ENCODE measurements at places on chromosomes 7 and 10.

GRCh38 chr10:93074147-93074596 is 479 bp downstream of the CYP26A1 start:
- no peak for DNase-seq

GRCh38 chr10:35843524-35844181 is 201.6 kb upstream of the FZD8 start:
- DNase-seq, result no peak

GRCh38 chr10:30529373-30529998 is 95.5 kb downstream of the MAP3K8 start:
- no peak for DNase-seq

GRCh38 chr7:65946904-65947303 is 35.1 kb downstream of the GUSB start:
- peak; percentile 60 for DNase-seq

DNA sequence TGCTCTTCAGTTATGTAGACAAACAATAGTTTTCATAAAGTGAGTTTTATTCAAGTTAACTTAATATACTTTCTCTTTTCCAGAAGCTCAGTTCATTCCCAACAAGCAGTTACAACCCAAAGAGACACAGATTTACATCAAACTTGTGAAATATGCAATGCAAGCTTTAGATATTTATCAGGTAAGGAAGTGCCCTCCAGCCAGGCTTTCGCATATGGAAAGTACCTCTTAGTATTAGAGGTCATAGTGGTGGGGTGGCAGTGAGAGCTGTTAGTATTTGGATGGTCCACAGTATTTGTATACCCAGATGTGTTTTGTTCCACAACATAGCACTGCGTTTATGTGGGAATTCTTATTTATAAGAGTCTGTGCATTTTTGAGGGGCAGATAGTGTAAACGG is 32.1 kb downstream of the TRRAP start:
- no peak for DNase-seq

DNA sequence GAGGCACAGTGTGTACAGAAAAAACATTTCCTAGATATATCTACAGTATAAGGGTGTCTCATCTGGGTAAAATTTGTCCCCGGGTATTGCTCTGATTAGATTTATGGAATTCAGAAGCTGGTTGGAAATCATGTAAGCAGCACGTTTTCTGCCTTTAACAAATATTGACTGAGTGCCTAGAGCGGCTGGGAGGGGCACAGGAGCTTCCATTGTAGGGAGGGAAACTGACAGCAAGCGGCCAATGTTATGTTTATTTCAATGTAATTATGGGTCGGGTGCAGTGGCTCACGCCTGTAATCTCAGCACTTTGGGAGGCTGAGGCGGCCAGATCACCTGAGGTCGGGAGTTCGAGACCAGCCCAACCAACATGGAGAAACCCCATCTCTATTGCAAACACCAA is 4.4 kb upstream of the RFC2 start:
- DNase-seq, result no peak

GRCh38 chr7:153529651-153530165 is 522.5 kb upstream of the DPP6 start:
- DNase-seq, result no peak

DNA sequence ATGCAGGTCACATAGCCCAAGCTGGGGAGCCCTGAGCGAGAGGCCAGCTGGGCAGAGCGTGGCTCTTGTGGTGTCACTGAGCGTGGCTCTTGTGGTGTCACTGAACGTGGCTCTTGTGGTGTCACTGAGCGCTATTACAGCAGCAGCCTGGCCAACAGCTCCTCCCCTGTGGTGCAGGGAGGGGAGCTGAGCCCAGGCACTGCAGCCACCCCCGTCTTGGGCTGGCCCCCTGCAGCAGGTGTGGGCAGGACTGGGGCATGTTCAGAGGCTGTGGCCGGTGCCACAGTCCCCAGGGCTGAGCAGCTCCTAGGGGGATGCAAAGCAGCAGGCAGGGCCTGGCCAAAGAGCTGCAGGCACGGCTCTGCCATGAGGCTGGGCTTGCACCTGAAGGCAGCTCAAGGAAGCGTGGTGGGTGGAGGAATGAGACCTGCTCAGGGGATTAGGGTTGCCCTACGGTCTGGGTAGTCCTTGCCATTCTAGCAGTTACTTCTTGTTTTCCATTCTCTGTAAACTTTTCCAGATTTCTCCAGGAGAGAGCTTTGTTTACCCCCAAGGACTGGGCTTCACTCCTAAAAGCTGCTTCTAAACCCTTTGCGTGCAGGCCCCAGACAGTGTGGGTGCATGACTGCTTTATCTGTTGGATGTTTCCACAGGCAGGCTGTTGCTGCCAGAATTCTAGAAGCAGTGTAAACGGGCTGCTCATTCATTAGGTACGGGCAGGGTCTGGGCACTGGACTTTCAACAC is 29.2 kb downstream of the ZNF783 start:
- no peak for DNase-seq

DNA sequence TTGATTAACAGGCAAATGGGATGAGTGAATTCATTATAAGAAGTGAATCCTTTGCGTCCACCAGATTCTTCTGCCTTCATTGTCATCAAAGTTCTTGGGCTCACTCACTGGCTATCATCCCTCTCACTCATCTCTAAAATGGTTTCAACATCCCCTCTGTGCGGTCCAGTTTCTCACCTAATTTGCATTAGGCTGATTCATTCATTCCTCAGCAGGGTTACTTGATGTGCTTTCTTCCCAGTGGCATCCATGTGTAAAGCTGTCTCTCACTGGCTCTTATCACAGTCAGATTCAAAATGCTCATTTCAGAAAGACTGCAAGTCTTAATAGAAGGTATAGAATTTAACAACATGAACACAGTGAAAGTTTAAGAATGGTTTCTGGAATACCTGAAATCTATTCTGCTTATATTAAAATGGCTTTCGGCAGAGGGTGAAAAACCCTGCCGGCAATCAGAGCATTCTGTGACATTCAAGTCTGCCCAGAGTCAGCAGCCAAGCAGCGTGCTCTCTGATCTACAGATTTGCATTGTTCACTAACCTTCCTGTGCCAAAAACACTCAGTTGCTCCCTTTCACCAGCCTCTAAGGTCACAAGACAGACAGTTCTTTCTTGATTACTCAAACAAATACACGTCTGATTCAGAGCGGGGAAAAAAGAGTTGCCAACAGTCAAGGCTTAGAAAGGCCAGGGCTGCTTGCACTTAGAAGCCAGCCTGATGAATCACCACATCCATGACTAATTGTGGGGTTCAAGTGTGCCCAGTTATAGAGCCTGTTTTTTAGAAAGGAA is 106.7 kb downstream of the TES start:
- peak; percentile 100 for DNase-seq

GRCh38 chr7:31027161-31027965 is 24.7 kb upstream of the ADCYAP1R1 start:
- DNase-seq, result no peak

GRCh38 chr10:123135415-123136141 is at the start of gene HMX3:
TSS of gene HMX3 (plus strand) at chr10:123135970. CDS start at chr10:123136051, 81 bp downstream.
- no peak for DNase-seq

GRCh38 chr7:120709252-120709971 is 148.5 kb downstream of the TSPAN12 start:
- DNase-seq, result no peak

GRCh38 chr7:148135116-148135515 is 455.4 kb upstream of the C7orf33 start:
- peak; percentile 5 for DNase-seq

DNA sequence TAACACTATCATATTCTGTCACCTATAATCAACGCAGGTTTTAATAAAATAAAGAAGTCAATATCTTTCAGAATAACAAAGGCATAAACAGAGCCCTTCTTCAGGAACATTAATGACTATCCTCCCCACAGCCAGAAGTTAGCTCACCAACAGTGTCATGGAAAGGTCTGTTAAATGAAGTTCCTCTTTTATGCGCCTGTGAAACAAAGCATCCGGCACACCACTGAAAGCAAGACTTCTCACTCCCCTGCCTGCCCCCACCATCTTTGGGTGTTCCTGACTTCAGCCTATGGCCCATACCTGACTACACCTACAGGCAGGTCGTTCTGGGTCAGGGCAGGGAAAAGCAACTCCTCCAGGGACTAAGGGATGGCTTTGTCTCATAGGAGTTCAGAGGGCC is 205.4 kb downstream of the FANK1 start:
- no peak for DNase-seq

DNA sequence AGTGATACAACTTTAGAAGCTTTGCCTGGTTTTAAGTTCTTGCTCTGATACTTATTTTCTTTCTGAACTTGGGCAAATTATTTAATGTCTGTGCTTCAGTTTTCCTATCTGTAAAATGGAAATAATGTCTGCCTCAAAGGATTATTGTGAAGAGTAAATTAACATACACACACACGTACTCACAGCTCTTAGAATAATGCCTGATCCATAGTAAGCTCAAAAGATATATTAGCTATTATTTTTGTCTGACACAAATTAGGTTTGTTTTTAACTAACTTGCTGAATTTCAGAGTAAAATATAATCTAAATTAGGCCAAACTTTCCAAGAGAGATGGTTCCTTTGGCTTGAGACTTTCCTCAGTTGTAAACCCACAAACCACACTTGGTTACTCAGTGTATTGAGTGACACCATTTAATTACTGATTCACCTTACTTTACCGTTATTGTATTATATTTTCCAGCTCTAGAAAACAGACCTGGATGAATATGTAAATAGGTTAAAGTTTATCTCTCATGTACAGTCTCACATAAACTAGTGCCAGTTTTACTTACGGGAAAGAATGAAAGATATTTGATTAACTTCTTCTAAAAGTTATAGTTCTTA is 50.4 kb downstream of the VTI1A start:
- no peak for DNase-seq

- no peak for DNase-seq
These were observed 36.6 kb downstream of the PIK3AP1 start for GRCh38 chr10:96683710-96684109.

DNA sequence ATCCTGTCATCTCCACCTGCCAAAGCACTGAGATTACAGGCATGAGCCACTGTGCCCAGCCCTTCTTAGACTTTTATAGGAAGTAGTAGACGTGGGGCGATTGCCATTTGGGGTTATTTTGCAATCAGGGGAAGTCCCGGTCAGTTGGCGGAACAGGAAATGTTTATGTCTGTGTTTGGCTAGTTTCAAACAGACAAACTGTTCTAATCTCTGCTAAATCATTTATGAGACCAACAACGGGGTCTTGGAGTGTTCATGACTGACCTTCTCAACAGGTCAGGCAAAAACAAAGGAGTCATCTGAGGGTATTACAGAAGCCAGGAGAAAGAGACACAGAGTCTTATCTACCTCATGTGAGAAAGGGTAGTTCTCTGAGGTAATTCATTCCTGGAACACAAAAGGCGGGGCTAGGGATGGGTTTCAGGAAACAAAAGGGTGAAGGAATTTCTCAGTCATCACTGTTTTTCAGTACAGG is 6.6 kb upstream of the TPK1 start:
- peak; percentile 83 for DNase-seq

GRCh38 chr7:18497082-18497481 is 1.5 kb downstream of the HDAC9 start:
- DNase-seq, result no peak

GRCh38 chr10:68560943-68561864 is 1.1 kb downstream of the TET1 start:
- no peak for DNase-seq

DNA sequence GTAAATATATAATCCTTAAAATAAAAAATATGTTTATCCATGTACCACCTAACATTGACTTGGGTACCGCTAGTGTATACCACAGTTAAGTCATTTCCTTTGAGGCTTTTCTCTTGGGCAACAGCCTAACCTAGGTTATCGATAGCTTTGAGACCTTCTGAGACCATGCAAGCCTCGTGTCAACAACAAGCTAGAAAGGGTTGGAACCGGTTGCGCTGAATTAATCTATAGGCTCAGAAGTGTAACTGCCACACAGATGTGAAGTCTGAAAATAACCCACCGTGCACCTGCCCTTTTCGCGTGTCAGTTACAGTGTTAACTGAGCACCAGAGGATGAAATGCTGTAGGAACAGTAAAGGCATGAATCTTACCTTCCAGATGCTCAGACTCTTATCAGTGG is 59.8 kb downstream of the ARID5B start:
- DNase-seq, result no peak

- DNase-seq, result peak; percentile 71
These were observed 54.2 kb upstream of the CDCA7L start for GRCh38 chr7:21999896-22000295.

DNA sequence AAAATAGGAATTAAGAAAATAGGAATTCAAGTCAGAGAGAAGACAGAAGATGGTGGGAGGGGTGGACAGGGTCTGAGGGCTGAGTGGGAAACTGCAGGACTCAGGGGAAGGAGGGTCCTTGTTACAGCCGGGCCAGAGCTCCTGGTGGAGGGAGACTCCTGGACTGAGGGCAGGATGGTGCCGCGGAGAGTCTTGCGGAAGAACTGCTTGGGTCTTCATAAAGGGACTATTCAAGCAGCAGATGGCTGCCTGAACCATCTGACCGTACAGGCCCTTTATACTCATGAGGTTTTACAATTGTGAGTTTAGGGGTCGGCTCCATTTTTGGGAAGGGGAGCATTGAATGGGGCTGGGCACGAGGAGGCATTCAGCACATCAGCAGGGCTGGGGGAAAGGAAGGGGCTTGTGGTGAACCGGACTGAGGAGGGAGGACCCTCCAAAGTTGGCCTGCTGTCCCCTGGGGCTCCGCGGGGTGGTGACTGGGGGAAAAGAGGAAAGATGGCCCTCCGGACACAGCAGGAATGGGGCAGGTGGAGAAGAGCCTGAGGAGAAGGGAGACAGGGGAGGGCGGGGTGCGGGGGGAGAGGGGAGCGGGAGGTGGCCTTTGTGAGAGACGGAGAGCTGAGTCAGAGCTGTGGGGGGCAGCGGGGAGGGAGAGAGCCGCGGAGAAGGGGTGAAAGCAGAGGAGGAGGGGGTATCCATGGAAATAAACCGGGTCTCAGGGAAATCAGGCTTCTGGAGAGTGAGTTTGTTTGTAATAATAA is 1.5 kb downstream of the FAM131B start:
- no peak for DNase-seq

GRCh38 chr7:110842796-110843195 is 248.1 kb upstream of the LRRN3 start:
- no peak for DNase-seq

DNA sequence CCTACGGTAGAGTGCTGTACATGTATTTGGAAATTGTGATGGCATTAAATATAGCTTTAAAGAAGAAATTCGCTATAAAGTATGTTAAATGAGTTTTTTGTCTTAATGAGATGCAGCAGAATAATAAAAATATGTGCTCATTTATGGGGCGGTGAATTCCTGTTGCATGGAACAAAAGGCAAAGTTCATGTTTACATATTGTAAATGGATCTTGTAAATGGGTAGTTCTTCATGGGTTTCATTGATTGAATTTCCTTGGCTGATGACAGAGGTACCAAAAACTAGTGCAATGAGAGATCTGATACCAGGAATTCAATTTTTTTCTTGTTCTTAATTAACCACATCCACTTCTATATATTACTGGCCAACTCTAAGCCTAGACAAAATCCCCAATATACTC is 284.2 kb downstream of the SUGCT start:
- no peak for DNase-seq

All from bronchial epithelial cell (primary cell).